ENCODE measurements at places on chromosomes 12 and 14.

DNA sequence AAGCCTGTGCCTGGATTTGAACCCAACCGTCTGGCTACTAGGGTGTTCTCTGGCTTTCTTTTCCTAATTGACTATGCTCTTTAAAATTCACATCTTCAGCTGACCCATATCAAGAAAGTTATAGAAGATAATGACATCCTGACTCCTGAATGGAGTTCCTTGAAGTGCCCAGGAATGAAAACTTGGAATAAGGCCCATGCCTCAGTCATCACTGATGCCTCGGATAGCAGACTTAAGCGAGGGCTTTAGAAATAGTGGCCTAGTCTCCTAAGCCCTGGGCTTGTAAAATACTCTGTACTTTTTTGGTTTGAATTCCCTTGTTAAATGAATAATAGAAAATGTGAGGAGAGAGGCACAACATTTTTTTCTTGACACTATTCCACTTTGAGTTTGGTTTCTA lies 39.0 kb downstream of the CHST11 start:
- no peak for DNase-seq

GRCh38 chr14:84807673-84808072 lies 722.3 kb upstream of the FLRT2 start:
- no peak for DNase-seq

GRCh38 chr14:95597784-95598211 lies 62.9 kb downstream of the GLRX5 start:
- DNase-seq = no peak

DNA sequence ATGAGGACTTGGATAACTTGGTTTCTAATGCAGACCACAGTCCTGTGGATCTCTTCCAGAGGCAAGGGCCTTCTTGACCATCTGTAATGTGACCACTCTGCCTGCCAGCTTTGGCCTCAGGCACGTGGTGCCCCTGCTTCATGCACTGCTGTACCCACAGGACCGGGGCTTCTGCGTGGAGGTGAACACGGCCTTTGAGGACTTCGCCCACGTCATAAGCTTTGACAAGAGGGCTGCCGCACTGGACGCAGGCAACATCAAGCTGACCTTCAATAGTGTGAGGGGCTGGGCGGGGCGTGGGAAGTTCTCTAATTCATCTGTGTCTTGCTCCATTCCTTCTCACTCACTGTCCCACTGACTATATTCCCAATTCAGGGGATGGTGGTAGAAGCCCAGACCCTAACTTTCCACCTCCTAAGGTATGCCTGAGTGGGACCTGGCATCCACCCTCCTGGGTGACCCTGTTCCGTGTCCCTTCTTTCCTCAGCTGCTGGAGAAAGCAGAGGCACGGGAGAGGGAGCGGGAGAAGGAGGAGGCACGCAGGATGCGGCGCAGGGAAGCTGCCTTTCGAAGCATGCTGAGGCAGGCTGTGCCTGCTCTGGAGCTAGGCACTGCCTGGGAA lies 18.5 kb downstream of the PRPF40B start:
- DNase-seq = no peak

Data from LNCaP clone FGC (cell line).